Cerebellum (tissue), 4 donors: ENCODE measurements at places on chromosomes 4 and X. TPM values are rescaled to one million over a fixed set of nuclear protein-coding genes. Genes with fewer than 3 reads are reported as not detected.

DNA sequence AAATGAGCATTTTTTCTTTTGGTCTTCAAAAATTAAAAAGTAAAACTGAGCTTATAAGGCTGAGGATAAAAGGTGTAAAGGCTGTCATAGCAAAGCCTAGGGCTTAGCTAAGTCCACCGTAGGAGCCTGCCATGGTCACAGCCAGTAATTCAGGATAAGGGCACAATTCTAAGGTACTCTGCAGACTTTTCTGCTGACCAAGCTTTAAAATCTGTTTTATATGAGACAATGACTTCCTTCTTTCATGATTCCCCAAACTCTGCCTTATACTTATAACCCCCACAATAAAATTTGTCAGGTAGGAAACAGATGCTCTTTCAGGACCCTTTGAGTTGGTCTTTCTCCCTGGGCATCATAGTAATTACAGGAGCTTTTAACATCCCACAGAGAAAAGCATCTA is 138.5 kb downstream of the COL4A6 start:
- DNase-seq: no peak

DNA sequence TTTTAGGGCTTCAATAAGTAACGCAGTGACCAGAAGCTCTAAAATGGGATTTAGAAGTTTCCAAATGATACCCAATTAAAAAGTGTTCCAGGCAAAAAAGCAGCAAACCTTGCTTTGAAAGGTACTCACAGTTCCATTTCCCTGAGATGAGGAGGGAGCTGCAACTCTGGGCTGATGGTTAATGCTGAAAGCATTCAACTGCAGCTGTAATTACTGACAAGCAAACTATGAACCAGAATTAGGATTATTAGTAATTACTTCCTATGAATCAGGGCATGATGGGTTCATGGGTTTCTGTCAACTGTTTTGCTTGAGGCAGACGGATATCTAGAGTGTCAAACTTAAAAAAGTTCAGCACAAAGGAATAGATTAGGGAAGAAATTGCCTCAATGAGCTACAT is 357.4 kb downstream of the STIM2 start:
- no peak for DNase-seq

The EXOC1L gene
- not detected for total RNA-seq

The LRRC66 gene
- 1.8 TPM for total RNA-seq

DNA sequence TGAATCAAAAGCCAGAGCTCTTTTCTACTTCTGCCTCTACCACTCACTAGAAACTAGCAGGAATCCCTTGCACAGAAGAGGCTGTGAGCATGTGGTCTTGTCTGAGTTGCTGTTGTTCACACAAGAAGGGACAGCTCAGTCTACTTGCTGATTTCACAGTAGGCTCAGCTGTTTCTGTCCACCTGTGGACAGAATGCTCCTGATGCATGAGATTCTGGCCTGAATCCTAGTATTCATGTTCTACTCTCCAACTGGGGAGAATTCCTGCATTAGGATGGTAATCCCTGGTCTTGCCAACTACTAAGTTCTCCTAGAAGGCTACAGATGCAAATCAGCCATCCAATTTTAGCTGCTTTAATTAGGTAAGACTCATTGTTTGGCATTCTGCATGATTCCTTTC is 112.8 kb downstream of the PPA2 start:
- no peak for DNase-seq

DNA sequence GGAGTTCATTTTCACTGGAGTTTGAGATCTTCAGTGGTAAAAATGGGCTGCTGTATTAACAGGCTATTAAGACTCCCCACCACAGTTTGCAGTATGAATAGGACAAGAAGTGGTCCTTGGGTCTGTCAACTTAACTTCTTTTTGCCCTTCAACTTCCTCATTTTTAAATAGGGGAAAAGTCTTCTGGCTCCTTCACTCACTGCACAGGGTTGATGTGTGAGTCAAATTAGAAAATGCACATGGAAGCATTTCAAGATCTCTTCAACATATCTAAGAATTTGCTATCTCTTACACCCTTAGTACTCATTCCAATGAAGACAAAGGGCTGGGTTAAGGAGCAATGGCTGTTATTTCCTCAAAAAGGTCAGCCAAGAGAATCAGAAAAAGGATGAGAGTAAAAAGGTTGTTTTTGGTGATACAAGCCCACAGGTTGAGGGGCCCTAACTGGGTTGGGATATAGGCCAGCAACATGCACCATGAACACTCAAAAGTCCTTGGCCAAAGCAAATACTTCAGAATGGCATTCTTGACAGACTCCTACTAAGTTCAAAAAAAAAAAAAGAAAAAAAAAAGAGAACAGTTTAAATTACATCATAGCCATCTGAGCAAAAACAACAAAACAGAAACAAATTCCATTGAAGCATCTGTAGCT is 13.4 kb downstream of the PDE5A start:
- no peak for DNase-seq

The TCEAL1 gene
- total RNA-seq: 19.5 TPM

The LRP2BP gene
- total RNA-seq: 13.4 TPM

The SORCS2 gene
- total RNA-seq: 9.3 TPM
